Activated CD4-positive, CD25-positive, alpha-beta regulatory T cell treated with anti-CD3 and anti-CD28 coated beads, Interleukin-2, amount 50 U/mL, for 24 hours (primary cell): ENCODE measurements at places on chromosomes 2 and 18.
A peak's percentile ranks its signal among the peaks of the same experiment; 100 is the strongest.

- ATAC-seq = no peak
Measured at GRCh38 chr2:216574046-216574445, 59.2 kb upstream of the IGFBP2 start.

GRCh38 chr18:457140-457519, 43.4 kb downstream of the COLEC12 start:
- ATAC-seq = no peak

- no peak for ATAC-seq
Measured at GRCh38 chr18:21012308-21012707, 99.3 kb downstream of the ROCK1 start.

- no peak for ATAC-seq
Measured at GRCh38 chr2:178734518-178734917, 72.7 kb downstream of the TTN start.

DNA sequence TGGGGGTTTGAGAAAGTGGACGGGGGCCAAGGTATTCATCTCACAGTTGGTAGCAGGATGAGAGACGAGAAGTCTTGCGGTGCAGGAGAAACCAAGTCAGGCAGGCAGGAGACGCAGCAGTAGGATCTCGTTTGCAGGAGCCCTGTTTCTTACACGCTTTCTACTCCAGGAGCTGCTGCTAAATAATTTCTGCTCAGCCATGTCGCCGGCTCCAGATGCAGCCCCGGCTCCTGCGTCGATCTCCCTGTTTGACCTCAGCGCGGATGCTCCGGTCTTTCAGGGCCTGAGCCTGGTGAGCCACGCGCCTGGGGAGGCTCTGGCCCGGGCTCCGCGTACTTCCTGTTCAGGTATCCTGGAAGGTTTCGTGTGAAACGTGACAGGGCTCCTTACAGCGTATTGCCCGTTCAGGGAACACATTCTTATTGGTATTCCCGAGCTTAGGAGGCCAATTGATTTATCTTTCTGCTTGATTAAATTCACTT, 494 bp downstream of the ANKZF1 start:
- ATAC-seq = peak; percentile 19
